M059J (cell line): ENCODE measurements at places on chromosomes 2 and 18.

GRCh38 chr2:181924336-181924735, 32.8 kb downstream of the ITPRID2 start:
- DNase-seq: no peak

GRCh38 chr2:239264838-239265651, 135.8 kb downstream of the HDAC4 start:
- peak; percentile 68 for DNase-seq

DNA sequence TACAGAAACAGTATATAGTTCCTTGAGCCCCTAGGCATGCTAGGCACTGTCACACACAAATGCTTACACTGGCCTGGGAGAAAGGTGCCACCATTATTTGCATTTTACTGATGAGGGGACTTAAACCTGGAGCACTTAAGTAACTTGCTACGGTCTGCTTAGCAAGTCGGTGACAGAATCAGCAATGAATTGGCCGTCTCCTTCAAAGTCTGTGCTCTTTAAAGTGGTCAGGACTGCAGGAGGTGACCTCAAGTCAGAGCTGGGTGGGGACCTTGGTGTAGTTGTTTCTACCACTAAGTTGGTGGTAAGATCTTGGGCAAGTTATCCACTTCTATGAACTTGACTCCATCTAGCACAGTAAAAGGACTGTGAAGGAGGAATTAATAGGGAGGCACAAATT, 34.8 kb downstream of the PTPRM start:
- no peak for DNase-seq

- DNase-seq: no peak
Observed at GRCh38 chr2:141399270-141399669, 731.5 kb downstream of the LRP1B start.

GRCh38 chr2:73708527-73708926, 28.6 kb downstream of the TPRKB start:
- no peak for DNase-seq

DNA sequence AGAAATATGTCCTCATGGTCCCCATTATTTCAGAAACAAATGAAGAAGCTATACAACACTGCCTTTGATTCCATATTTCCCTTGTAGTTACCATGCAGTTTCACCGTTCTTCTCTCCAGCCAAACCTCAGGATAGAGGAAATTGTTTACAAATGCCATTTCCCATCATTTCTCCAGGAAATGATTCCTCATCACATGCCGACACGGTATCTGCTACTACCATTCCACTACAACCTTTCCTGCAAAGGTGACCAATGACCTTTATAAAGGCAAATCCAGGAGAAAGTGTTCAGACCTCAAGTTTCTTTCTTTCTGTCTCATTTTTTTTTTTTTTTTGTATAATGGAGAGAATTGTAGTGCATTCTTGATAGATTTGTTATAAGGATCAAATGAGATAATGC, 460.8 kb upstream of the CDH20 start:
- DNase-seq: no peak

- peak; percentile 85 for DNase-seq
Observed at GRCh38 chr2:101396316-101396717, 9.0 kb upstream of the CREG2 start.

DNA sequence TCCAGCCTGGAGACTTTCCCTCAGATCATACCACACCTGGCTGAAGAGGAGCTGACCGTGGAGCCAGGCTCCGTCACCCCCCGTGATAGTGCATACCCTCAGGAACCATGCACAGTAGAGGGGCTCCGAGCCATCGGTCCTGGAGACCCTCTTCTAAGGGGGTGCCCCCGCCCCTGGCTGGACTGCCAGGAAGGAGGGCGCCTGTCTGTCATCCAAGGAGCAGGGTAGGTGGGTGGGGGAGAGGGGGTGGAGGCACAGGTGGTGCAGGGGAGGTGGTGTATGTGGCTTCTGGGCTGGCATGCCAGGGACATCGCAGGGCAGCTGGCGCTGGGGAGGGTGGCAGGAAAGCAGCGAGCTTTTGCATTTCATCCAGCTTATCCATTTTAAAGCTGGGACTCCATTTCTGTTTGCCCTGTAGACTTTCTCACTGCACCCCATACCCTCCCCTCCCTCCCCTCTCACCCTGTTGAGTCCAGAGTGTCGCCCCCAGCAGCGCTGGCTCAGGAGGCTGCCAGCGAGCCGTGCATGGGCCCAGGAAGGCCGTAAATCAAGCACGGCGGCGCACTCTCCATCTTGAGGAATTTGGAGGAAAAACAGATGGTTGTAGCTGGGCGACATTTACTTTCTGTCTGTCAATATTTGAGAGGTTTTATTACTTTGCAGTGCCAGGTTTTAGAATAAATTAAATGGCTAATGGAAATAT, 56.2 kb upstream of the HS6ST1 start:
- peak; percentile 10 for DNase-seq

- peak; percentile 60 for DNase-seq
Observed at GRCh38 chr2:70328921-70329561, 27.2 kb upstream of the FAM136A start.
